ENCODE measurements at places on chromosomes 7 and 10. TPM values are rescaled to one million over a fixed set of nuclear protein-coding genes. Genes with fewer than 3 reads are reported as not detected.
A peak's percentile ranks its signal among the peaks of the same experiment; 100 is the strongest.

VGF gene
- not detected for total RNA-seq

DNA sequence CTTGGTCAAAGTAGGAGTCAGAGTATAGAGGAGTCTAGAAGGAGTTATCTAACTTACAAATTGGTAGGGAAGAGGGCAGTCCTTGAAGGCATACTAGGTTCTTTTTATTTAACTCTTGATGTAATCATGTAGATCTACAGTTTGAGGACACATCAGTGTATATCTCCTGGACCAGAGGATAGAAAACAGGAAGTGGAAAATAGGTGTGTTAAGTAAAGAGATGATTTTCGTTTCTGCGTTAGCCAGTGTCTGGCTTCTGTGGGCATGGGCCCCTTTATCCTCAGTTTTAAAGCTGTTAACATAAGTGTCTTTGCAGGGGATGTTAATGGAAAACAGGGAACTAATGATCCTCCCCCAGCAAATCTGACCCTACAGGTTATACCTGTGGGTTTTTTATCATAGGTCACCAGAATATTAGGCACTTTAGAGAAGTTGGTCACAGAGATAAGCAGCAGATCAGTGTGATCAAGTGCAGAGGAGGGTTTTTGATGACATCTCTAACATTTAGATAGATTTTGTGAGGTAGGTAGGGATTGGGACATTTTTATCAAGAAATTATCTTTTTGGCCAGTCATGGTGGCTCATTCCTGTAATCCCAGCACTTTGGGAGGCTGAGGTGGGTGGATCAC is 58.6 kb upstream of the PRSS1 start:
- DNase-seq: no peak

SPDYE2B gene
- total RNA-seq: not detected

ANXA8L1 gene
- not detected for total RNA-seq

DNA sequence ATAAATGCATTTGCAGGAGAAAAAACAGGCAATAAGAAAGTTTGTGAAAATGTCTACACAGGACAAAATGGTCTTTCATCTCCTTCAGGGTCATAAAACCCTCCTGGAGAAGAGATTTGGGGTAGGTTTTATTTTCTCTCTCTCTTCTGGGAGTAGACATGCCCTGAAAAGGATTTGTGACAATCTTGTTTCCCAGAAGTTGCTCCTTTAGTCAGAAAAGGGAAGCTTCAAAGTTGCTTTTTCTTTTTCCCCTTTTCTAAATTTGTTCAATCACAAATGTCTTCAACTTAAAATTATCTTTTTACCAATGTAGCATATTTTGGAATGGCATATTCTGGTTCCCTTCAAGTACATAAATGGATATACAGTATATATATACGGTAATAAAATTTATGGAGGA is 9.4 kb upstream of the ANKRD22 start:
- DNase-seq: no peak

DNA sequence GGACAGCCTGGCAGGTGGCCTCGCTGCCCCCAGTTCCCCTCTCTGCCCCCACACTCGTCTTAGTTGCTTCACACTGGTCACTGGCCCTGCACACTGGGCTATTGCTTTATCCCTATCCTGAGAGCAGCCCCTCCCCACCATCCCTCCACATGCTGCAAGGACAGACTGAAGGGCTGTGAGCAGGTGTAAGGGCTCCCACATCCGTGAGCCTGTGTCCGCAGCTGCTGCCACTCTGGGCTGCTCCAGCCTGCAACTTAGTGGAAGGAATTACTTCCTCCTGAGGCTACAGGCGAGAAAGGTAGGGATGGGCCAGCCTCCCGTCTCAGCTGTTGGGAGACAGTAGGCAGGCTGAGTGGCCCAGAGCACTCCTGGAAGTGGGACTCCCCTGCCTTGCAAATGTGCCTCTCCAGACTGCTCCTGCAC is 3.8 kb downstream of the RARRES2 start:
- no peak for DNase-seq

GRCh38 chr10:124267911-124268549 is 150.7 kb downstream of the OAT start:
- peak; percentile 4 for DNase-seq

DNA sequence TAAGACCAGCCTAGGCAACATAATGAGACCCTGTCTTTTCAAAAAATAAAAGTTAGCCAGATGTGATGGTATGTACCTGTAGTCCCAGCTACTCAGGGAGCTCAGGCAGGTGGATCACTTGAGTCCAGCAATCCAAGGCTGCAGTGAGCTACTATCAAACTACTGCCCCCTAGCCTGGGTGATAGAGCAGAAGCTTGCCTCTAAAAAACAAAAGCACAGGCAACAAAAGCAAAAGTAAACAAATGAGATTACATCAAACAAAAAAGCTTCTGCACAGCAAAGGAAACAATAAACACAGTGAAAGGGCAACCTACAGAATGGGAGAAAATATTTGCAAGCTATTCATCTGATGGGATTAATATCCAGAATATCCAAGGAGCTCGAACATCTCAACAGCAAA is 65.4 kb downstream of the FANK1 start:
- no peak for DNase-seq

BAMBI gene
- 0.99 TPM for total RNA-seq

MCM10 gene
- total RNA-seq: 0.32 TPM

KNDC1 gene
- total RNA-seq: not detected

- no peak for DNase-seq
Observed at GRCh38 chr7:119270644-119271043, 1002.3 kb upstream of the KCND2 start.

- DNase-seq: no peak
Observed at GRCh38 chr10:21518149-21518640, 7.3 kb downstream of the SKIDA1 start.

DNA sequence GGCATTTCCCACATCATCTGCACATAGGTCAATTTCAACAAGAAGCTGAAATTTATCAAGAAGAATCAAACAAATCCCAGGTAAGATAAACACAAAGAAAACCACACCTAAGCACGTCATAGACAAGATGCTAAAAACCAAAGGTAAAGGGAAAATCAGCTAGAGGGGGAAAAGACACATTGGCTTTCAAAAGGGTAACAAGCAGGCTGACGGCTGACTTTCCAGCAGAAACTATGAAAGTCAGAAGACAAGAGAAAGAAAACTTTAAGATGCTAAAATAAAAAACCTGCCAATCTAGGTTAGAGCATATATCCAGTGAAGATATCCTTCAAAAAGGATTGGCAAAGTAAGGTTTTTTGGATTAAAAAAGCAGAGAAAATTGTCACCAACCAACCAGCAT is 59.9 kb upstream of the RHEB start:
- no peak for DNase-seq

CTNNA3 gene
- 62.1 TPM for total RNA-seq

GRCh38 chr7:962401-963081 is 8.1 kb upstream of the ADAP1 start:
- DNase-seq: peak; percentile 51

DNA sequence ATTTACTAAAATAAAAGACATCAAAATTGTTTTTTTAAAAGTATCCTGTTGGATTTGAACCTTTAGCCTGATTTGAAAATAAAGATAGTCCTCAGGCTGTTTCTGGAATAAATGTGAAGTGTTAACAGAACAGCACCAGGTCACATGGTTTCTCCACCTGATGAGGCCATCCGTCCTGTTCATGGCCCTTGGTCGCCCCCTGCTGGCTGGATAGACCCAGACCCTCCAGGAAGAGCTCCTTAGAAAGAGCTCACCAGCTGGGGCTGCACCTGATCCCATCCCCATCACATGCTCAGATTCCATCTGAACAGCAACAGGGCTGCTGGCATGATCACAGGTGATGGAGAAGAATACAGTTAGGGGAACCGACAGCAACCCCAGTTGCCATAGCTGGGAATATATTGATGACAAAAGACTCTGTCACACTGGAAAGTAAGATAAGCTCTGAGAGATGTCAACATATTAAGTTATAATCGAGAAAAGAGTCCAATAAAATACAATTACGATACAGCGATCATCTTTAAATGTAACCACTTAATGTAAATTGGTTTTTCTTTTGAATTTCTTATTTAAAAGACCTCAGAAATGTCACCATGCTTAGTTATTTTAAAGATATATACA is 4.8 kb downstream of the OR2A14 start:
- DNase-seq: peak; percentile 91

DNA sequence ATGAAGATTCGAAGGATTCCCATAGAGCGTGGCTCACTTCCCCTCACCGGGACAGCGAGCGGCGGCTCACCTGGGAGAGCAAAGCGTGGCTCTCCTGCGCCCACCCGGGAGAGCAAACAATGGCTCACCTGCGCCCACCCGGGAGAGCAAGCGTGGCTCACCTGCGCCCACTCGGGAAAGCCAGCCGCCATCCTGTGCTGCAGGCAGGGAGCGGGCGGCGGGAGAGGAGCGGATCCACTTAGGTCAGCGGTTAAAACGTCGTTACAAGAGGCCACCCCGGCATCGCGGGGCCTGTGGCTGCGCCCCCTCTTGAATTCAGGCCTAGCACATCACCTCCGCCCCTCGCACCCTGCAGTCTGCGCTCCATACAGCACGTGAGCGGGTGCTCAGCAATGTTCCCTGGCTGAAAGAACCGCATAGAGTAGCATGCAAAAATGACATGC is 461 bp upstream of the FIGNL1 start:
- peak; percentile 59 for DNase-seq

DNA sequence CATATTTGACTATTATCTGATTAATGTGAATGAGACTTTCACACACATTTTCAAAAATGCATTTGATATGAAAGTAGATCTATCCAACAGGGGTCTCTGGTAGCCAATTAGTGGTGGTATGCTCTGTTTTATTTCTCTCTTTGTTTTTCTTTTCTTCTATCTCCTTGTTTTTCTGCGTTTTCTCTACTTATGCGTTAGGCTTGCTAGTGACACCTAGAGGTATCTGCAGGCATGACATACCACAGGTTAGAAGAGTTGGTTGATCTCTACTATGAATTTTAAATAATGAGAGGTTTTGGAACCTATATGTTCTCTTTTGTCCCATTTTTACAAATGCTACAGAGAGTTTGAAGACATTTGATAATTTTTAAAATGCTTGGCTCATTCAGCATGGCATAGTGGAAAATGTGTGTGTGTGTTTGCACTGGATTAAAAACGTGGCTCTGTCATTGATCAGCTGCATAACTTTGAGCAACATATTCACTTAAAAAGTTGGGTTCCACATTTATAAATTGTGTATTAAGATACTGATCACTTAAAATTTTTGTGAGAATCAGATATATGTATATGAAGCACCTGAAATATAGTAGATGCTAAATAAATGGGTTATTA is 28.1 kb upstream of the PLXDC2 start:
- DNase-seq: no peak

ARHGAP22 gene
- total RNA-seq: 1.3 TPM

- peak; percentile 63 for DNase-seq
Observed at GRCh38 chr10:118965645-118966044, 63.9 kb upstream of the NANOS1 start.

INA gene
- total RNA-seq: not detected

DNA sequence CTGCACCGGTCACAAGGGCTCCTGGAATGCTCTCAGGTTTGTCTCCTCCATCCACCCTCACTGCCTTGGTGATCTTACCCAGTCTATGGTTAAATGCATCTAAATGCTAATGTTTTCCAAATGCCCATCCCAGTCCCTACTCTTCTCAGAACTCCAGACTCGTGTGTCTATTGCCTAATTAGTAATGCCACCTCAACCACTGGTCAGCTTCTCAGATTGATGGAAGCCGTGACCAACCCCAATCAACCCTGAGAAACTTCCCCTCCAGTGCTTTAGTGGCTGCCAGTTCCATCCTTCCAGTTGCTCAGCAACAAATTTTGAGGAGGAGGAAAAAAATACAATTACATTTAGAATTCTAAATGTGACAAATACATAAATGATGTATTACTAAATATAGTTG is 18.6 kb downstream of the NUDCD3 start:
- no peak for DNase-seq

GRM8 gene
- not detected for total RNA-seq

DNA sequence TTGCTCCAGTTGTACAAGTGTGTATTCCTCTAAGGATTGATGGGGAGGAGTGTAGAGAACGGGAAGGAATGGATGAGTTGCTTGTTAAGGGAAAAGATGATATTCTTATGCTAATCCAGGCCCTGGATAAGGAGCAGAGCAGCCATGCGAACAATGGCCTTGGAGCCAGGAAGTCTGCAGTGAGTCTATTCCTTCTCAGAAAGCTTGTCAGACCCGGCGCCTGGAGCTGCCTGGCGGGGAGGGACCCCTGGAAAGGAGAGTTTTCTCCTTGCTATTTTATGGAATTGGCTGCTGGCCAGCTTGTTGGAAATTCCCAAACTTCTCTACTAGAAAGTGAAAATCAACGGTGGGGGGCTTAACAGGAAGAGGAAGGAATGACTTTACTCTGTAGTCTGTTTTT is 89.1 kb downstream of the MMRN2 start:
- DNase-seq: no peak

GRCh38 chr10:88012641-88013040 is 149.2 kb downstream of the PTEN start:
- DNase-seq: no peak

GRCh38 chr10:111079241-111079760 is 2.5 kb downstream of the ADRA2A start:
- DNase-seq: no peak

DNA sequence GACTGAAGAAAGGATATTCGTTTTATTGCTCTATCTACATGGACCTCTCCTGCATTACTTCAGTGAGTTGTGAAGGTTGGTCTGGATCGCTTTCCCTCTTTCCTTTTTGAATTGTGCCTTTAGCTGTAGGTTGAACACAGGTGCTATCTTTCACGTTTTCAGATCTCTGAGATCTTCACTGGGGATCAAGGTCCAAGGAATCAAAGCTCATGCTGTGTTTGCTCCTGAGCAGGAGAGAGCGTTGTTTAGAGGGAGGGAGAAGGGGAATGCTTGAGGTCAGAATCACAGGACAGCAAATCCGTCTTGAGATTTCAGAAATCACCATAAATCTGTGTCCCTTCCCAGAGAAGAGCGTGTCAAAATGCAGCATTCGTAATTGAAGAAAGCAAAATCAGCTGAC is 105.0 kb downstream of the INSYN2A start:
- no peak for DNase-seq
